Activated naive CD8-positive, alpha-beta T cell treated with anti-CD3 and anti-CD28 coated beads for 36 hours (primary cell): ENCODE measurements at places on chromosomes 2 and 18. TPM values are rescaled to one million over a fixed set of nuclear protein-coding genes. Genes with fewer than 3 reads are reported as not detected.

GRCh38 chr18:22822024-22822423 lies 111.1 kb upstream of the RBBP8 start:
- no peak for DNase-seq

DNA sequence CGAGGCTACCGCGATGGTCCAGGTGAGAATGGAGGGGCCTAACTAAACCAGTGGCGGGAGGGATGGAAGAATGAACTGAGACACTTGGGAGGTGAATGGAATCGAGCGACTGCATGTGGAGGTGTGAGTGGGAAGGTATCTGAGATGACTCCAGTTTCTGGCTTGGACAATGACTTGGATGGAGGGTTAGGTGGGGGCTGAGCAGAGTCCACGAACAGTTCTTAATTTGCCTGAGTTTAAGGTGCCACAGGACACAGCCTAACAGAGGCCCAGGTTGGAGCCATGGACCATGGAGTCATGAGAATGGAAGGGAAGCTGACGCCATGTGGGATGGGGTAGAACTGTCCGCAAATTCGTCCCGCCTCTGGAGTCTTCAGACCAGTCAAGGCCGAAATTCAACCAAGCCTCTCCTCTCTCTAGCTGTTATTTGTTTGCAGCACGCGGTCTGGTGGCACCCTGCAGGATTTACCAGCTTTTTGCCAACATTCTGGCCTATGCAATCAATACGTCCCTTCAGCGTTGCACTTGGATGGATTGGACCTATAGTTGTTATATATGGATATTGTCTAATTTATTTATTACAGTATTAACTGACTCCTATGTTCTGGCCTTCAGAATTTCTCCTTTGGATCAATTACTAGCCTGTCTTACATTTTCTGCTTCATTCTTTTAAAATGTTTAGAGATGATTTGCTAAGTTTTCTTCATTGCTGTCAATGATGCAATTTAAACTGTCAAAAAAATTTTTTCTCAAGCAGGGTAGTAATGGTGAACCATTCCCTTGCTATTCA lies 940 bp upstream of the BOLA3 start:
- no peak for DNase-seq

- DNase-seq, result no peak
Observed at GRCh38 chr2:48912110-48912509, 156.6 kb upstream of the LHCGR start.

DNA sequence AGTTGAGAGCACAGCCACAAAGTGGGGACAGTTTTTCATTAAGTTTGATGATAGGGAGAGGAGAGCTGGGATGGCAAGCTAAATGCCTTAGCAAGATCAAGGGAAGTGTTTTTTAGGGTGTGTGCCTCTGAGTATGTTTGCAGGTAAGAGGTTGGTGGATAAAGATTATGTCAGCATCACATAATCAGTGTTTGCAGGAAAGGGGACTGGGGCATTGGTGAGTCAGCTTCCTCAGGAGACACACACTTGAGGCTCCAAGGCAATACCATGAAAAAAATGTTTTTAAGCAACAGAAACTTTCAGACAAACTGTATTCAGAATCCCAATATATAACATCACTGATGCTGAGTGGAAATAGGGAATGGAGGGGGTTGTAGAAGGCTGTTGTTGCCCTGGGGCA lies 25.4 kb upstream of the DTNB start:
- no peak for DNase-seq

DNA sequence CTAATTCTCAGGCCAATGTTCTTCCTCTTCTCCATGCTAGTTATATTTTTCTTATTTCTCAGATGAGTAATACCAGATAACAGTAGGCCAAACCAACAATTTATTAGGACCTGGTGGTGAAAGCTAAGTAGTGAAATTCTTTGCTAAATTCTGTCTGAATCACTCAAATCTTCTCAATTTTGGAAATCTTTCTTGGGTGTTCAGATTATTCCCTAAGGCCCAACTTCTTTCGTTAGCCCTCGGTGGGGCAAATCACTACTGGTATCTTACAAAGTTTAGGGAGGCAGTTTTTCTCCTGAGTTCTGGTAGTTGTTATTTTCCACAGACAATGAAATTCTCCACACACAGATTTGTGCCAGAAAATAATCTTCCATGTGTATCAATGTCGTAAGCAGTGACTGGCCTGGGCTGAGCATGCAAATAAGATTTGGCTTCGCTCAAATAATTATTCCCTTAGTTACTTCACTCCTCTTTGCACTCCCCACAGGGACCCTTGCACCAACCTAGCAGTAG lies 443.5 kb upstream of the SLC14A2 start:
- DNase-seq, result no peak

DNA sequence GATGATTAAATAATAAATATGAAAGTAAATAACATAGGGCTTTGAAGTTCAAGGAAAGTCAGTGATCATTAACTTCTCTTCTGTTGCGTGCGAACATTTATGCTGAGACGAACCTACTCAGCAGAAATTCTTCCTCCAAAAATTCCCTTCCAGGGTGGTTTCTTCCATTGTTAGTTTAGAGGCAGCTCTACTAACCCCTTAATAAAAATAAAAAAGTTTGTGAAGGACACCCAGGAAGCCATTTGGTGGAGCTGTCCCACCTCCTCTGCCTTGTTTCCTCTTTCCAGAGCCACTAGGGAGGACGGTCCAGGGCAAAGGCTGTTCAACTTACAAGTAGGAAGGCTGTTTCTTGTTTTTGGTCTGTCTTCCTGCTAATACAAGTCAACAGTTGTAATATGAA lies 2.1 kb upstream of the SMAD2 start:
- DNase-seq, result no peak

DNA sequence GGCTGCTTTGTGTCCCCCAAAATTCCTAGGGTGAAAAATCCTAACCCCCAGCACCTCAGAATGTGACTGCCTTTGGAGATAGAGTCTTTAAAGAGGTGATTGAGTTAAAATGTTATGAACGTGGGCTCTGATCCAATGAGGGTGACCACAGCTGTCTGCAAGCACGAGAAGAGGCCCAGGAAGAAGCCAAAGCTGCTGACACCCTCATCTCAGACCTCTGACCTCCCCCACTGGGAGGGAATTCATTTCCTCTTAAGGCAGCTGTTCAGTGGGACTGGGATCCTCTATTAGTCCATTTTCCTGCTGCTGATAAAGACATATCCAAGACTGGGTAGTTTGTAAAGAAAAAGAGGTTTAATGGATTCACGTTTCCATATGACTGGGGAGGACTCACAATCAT lies 544.4 kb downstream of the DCDC2C start:
- DNase-seq, result no peak

LONRF2 gene
- total RNA-seq, result not detected

DYNAP gene
- total RNA-seq, result not detected

UPP2 gene
- not detected for total RNA-seq

TMEM37 gene
- total RNA-seq, result not detected
